AG08395 (cell line): ENCODE measurements at places on chromosomes 6 and 20.

DNA sequence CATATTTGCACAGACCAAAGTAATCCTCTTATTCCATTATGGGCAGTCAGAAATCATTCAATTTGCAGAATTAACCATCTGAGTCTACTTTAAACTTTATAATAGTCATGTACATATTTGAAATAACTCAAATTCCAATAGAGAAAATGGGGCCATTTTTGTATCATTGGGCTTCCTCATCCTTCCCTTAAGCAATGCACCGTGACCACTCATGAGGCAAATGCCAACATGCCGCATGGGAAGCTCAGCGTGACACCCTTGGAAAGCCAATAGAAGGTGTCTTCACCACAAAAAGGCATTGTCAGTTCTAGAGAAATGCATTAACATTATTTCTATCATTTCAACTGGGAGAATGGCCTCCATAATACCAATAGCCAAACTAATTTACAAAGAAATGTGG is 38.5 kb downstream of the SIM1 start:
- no peak for DNase-seq

DNA sequence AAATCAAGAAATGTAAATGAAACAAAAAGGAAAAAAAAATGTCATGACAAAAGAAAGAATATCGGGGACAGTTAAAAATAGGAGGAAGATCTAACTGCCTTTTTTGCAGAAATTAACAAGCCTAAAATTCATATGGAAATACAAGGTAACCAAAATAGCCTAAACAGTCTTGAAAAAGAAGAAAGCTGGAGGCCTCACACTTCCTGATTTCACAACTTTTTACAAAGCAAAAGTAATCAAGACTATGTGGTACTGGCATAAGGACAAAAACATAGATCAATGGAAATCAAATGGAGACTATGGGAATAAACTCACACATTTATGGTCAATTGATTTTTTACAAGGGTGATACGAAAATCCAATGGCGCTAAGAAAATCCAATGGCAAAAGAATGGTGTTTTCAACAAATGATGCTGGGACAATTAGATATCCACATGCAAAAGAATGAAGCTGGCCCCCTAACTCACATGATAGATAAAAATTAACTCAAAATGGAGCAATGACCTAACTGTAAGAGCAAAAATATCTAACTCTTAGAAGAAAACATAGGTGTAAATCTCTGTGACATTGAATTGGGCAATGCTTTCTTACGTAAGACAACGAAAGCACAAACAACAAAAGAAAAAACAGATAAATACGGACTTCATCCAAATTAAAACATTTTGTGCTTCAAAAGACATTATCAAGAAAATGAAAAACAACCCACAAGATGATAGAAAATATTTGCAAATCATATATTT is 24.5 kb downstream of the MAP3K5 start:
- no peak for DNase-seq

DNA sequence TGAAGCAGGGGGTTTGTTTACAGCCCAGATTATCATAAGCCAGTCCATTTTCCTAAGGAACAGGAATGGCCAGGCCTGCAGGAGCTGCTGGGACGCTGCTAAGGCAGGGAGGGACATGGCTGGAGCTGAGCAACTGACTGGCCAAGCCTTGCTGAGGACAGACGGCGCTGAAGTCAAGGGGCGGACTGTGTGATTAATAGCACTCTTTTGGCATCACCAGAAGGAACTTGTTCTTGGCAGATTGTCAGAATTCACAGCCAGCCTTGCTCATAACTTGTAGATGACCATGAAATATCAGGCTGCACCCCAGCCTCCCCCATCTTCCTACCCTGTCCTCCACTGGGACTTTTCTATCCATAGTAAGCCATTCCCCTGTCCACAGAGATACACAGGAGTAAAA is 218.8 kb upstream of the RNF24 start:
- DNase-seq, result peak; percentile 68

DNA sequence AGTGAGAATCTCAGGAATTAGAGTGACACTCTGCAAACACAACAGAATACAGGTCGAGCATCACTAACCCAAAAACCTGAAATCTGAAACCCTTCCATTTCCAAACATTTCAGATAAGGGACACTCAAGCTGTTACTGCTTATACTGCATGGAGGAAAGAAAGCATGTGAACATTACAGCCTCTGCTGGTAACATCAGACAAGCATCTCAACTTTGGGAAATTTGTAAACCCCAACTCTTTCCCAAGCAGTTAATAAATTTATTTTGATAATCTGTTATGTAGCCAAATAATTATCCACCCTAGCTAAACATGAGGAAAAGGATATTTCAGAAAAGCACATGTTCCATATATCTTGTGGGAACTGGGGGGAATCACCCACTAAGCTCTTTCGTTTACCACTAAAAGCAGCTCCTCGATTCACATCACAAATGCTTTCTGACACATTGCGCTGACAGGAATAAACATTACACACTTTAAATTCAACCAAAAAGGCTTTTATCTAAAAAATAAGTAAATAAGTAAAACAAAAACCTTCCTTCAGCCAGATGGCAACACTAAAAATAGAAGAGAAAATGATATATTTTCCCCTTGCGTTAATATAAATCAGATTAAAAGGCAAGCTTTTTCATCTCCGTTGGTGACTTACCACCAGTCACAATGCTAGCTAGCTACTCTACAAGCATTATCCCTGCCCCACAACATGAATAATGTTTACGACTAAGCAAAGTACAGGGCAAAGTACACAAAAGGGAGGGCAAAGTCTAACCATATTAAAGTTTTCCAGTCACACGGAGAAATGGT is 120.8 kb downstream of the MAP7 start:
- DNase-seq, result no peak

- DNase-seq, result no peak
Measured at GRCh38 chr6:155222506-155222905, 41.3 kb upstream of the CLDN20 start.

DNA sequence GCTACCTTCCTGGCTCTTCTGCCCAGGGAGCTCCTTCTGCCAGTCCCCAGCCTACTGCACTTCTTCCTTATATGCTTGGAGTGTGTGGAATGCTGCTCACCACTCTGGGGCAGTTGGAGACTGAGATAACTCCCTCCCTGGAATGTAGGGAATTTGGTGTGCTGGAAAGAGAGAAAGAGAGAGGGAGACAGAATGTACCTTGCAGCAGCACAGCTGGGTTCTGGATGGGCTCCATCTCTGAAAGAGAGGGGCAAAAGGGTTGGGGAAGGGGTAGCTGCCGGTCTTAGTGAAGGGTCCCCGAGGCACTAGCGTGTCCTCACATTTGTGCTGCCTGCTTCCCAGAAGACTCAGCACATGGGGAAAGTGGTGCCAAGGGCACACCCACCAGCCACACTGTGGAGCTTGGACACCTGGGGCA is 40.2 kb upstream of the DDR1 start:
- DNase-seq, result peak; percentile 72

- DNase-seq, result peak; percentile 37
Measured at GRCh38 chr20:5786930-5787795, 37.0 kb downstream of the SHLD1 start.

- peak; percentile 58 for DNase-seq
Measured at GRCh38 chr6:97850458-97851212, 567.6 kb upstream of the MMS22L start.

GRCh38 chr6:166870602-166871208 is 85.6 kb downstream of the RNASET2 start:
- no peak for DNase-seq

- DNase-seq, result no peak
Measured at GRCh38 chr6:111943726-111944125, 70.5 kb upstream of the FYN start.

- DNase-seq, result no peak
Measured at GRCh38 chr6:157268396-157268795, 54.9 kb downstream of the TMEM242 start.

- DNase-seq, result peak; percentile 92
Measured at GRCh38 chr6:156427345-156427744, 349.8 kb upstream of the ARID1B start.

DNA sequence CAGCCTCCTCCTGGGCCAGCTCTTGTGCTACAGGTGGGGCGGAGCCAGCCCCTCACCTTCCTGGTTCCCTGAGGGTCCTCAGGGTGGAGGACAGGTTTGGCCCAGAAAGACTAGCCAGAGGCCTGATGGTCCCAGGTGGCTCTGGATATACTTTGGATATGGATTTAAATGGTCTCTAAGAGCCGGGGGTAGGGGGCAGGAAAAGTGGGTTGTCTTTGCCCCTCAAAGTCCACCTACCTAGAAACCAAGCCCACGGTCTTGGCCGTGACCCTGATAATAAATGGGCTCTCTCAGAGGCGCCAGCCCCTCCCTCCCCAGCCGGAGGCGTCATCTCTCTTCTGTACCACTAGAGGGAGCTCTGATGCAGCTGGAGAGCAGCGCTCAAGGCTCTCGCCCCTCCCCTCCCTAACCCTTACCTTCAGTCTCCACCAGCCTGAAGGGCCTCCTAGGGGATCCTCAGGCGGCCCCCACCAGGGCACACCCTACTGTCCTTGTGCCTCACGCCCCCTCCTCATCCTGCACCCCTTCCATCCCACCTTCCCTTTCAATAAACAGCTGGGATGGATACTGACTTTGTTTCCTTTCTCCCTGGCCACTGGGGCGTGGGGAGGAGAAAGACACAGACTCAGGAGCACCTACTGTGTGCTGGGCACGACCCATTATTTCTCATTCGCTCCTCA is 7.5 kb downstream of the NRSN2 start:
- DNase-seq, result peak; percentile 87

DNA sequence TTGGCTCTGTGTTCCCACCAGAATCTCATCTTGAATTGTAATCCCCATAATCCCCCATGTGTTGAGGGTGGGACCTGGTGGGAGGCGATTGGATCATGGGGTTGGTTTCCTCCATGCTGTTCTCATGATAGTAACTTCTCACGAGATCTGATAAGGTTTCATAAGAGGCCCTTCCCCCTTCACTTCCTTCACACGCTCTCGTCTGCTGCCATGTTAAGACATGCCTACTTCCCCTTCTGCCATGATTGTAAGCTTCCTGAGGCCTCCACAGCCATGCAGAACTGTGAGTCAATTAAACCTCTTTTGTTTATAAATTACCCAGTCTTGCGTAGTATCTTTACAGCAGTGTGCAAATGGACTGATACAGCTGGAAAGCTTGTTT is 90.0 kb downstream of the ELOVL5 start:
- no peak for DNase-seq

DNA sequence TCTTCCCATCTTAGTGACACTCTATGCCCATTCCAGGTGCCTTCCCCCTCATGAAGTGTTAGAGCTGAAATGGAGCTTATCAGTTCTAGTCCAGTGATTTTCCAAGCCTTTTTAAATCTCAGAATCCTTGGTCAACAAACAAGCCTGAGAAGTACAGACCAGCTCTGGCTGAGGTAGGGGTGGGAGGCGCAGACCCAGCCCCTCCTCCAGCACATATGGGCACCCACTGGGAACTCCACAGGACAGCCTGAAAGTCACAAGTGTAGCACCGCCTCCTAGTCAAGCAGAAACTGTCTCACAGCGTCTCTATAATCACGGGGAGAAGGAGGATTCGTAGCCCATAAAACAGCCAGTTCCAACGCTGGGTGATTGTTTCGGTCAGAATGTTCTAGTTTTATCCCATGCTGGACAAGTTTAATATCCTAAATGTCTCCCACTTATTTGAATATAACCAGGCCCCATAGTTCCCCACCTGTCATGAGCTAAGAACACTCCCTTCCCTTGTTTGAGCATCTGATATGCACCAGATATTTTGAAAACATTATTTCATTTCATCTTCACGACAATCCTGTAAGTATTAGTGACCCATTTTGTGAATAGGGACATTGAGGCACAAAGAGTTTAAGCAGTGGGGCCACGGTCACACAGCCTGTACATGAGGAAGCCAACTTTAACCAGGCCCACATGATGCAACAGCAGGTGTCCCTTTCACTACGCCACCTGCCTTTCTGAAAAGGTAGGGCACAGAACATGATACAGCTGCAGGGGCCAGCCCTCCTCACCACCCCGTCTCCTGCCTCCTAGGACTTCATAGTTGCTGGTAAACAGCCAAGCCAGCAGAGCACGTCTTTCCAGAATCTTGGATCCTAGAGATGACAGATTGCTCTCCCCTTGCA is 40.1 kb downstream of the TRAF3IP2 start:
- no peak for DNase-seq

- DNase-seq, result no peak
Measured at GRCh38 chr6:29806387-29806786, 21.2 kb upstream of the HLA-G start.

- no peak for DNase-seq
Measured at GRCh38 chr6:24149836-24150235, 23.8 kb downstream of the NRSN1 start.
